ENCODE measurements at places on chromosomes 2 and 18.
A peak's percentile ranks its signal among the peaks of the same experiment; 100 is the strongest.

- no peak for DNase-seq
Measured at GRCh38 chr18:77087393-77088141, 45.0 kb downstream of the MBP start.

- no peak for DNase-seq
Measured at GRCh38 chr2:207674826-207675225, 36.6 kb upstream of the CCNYL1 start.

DNA sequence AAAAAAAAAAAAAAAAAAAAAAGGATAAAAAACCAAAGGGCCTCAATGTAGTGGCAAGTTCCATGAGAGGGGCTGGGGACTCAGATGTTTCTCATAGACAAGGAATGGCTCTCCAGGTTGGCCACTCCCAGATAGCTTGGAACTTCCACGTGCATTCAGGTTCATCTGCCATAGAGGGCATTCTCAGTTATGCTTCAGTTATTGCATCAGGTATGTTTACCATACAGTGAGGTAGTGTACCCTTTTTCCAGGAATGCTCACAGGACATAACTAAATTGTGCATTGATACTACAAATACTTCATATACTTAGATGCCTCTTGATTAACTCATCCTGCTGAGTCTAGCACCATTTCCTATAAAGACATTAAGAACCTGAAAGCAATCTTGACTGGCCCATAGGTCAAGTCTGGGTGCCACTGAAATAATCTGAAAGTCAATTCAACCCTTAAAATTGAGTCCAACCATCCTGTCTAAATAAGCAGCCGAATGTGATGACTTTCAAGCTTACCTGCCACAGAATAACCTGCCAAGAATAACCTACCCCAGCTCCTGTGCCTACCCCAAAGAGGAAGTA is 14.6 kb upstream of the KLHL23 start:
- no peak for DNase-seq

DNA sequence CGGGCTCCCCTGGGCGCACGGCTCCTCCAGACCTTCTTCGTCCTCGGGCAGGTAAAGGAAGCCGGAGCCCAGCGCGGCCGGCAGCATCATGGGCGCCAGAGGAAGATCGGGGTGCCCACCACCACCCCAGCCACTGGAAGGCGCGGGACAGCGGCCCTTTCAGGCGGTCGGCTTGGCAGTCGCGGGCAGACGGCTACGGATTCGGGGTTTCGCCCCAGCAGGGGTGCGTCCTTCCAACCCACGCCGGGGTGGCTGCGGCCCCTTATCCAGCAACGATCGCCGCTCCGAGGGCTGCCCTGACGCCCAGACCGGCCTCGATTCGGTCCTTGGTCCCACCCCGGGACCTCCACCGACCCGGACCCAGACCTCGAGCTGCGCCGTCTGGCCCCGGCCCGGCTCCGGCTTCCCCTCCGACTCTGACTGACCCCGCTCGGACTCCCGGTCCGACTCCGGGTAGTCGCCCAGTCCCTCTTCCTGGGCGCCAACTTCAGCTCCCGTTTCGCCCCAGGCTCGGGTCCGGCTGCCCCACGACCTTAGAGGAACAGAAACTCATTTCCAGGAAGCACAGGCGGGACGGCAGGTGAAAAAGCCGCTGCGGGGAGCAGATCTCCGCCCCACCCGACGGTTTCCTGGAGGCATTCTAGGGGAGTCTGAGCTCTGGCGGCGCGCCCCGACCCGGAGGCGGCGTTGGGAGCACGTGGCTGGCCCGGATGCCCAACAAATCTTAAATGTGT is 30.2 kb upstream of the SSB start:
- no peak for DNase-seq

DNA sequence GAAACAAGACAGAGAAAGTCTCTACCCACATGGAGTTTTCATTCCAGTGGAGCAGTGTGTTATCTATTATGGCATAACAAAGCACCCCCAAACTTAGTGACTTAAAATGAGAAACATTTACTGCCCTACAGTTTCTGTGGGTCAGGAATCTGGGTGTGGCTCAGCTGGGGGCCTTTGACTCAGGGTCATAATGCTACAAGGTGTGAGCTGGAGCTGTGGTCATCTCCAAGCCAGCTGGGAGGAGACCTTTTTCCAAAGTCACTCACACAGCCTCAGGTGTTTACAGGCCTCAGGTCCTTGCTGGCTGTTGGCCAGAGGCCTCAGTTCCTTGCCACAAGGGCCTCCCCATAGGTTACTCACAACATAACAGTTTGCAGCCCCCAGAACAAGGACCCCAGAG is 169.2 kb downstream of the ETAA1 start:
- DNase-seq: no peak

- DNase-seq: peak; percentile 40
Measured at GRCh38 chr2:101419096-101419663, 31.9 kb upstream of the CREG2 start.

- no peak for DNase-seq
Measured at GRCh38 chr2:64629329-64629781, 24.4 kb downstream of the SERTAD2 start.

GRCh38 chr2:231218366-231218765 is 19.9 kb downstream of the ARMC9 start:
- DNase-seq: no peak
